Esophagus squamous epithelium (tissue), 5 donors: ENCODE measurements at places on chromosomes 2 and 18.

- no peak for DNase-seq
Measured at GRCh38 chr18:33821503-33821902, 243.5 kb downstream of the ASXL3 start.

DNA sequence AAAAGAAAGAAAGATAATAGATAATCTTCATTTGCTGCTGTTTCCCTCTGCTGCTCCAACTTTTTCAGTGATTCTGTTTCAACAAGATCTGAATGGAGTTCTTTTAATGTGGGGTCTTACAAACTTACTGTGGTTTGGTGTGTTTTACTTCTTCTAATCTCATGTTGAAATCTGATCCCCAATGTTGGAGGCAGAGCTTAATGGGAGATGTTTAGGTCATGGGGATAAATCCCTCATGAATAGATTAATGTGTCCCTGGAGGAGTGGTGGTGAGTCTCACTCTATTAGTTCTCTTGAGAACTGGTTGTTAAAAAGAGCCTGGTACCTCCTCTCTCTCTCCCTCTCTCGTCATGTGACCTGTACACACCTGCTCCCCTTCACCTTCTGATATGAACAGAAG lies 442.4 kb downstream of the EPHA4 start:
- no peak for DNase-seq

DNA sequence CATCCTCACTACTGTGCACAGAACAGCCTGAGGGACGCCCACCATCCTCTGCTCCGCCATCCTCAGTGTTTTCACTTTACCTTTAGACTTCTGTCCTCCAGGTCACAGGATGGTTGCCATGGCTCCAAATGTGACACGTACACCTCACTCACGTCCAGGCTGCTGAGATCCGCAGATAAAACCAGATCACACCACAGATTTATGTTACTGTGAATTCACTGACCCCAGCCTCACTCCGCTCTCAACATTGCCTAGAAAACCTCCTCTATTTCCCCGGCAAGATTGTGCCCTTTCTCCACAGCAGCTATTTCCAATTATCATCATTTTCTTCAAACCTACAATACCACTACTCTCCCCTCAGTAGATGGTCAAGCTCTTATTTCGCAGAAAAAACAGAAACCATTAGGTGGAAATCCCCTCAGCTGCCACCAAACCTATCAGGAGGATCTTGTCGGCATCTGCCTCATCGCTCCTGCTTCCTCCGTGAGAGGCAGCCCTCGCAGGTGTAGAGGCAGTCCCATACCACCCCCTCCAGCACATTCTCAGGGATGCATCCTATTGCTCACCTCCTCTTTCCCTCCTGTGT lies 49.8 kb upstream of the SLC1A4 start:
- DNase-seq = no peak

- no peak for DNase-seq
Measured at GRCh38 chr2:234772733-234773060, 179.1 kb upstream of the SH3BP4 start.

GRCh38 chr2:85457877-85458316 lies 39.4 kb downstream of the SH2D6 start:
- no peak for DNase-seq

GRCh38 chr2:61707984-61708852 lies 145.6 kb downstream of the FAM161A start:
- DNase-seq = no peak

GRCh38 chr2:37871456-37872191 lies 53.5 kb upstream of the RMDN2 start:
- no peak for DNase-seq

DNA sequence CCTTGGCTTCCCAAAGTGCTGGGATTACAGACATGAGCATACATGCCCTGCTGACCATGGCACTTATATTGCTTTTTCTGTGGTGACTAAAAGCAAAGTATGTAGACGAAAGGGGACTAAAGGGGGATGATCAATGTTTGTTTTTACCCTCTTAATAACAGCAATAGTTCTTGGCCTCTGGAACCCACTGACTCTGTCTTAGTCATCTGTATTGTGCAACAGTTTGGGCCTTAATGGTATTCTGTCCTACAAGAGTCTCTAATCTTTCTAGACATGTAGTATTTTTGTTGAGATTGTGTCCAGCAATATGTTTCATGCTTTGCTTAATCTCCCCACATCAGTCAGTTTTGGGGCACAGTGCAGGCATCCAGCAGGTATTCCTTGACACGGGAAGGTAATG lies 359.9 kb upstream of the FANCL start:
- DNase-seq = no peak

- no peak for DNase-seq
Measured at GRCh38 chr2:158810731-158811460, 15.8 kb downstream of the DAPL1 start.

DNA sequence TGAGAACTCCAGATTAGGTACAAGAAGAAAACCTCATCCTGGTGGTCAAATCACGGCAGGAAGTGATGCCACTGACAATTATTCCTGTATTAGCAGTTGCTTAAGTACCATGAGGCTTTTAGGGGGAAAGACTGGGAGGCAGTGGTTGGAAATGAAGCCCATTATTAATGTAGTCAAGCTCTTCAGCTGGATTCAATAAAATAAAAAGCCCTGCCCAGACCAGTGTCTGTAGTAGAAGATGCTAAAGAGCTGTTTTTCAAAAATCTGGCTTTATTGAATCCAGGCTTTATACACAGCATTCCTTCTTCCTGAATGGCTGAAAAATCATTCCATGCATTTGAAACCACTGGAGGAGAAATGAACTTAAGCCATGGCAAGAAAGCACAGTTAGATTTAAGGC lies 155.2 kb downstream of the BCL2 start:
- DNase-seq = no peak

DNA sequence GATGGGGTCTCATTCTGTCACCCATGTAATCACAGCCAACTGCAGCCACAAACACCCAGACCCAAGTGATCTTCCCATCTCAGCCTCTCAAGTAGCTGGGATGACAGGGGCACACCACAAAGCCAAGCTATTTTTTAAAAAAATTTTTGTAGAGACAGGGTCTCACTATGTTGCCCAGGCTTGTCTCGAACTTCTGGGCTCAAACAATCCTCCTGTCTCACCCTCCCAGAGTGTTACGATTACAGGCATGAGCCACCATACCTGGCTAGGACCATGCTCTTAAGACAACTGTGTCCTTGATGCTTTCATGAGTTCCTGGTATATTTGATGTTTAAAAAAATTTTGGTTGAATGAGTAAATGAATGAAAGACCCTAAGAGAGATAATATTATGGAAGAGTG lies 19.4 kb downstream of the ABCB11 start:
- no peak for DNase-seq

GRCh38 chr2:30708491-30709290 lies 98.6 kb downstream of the CAPN13 start:
- no peak for DNase-seq

DNA sequence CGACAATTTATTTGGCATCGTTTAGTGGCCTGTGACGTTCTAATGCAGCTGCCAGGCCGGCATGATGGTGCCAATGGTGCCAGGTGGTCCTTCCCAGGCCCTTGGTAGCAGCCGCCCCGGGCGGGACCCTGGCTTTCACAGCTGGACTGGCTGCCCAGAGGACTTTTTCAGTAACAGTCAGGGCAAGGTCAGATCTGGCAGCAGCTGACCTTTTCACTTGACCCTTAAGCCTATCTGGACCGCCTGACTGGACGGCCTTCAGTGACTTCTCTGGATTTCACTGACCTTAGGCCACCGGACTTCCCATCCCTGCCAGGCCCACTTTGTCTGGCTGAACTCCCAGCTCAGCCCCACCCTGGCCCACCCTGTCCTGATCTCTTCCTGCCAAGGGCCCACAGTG lies 15.9 kb downstream of the TRIB2 start:
- DNase-seq = no peak

GRCh38 chr18:63147973-63148372 lies 171.6 kb downstream of the BCL2 start:
- no peak for DNase-seq

GRCh38 chr2:7427293-7428060 lies 510.3 kb downstream of the RNF144A start:
- DNase-seq = no peak

DNA sequence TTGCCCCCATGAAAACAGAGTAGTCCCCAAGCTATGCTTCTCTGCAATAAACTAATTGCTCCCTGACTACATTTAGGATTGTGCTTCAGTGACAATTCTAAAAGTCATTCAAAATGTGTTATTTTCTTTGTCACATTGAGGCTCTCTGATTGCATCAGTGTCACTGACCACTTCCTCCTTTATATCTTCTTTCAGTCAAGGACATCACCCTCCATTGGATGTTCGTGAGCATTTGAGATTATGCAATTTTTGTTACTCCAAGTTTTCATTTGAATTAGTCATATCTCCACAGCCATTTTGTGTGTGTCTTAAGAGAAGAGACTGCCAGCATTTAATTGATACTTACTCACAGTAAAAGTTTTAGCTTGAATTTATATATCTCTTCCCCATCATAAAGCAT lies 780.8 kb upstream of the GCFC2 start:
- no peak for DNase-seq

- no peak for DNase-seq
Measured at GRCh38 chr18:49967636-49968313, 154.4 kb upstream of the ACAA2 start.

GRCh38 chr2:11187083-11187619 lies 31.9 kb downstream of the SLC66A3 start:
- no peak for DNase-seq

DNA sequence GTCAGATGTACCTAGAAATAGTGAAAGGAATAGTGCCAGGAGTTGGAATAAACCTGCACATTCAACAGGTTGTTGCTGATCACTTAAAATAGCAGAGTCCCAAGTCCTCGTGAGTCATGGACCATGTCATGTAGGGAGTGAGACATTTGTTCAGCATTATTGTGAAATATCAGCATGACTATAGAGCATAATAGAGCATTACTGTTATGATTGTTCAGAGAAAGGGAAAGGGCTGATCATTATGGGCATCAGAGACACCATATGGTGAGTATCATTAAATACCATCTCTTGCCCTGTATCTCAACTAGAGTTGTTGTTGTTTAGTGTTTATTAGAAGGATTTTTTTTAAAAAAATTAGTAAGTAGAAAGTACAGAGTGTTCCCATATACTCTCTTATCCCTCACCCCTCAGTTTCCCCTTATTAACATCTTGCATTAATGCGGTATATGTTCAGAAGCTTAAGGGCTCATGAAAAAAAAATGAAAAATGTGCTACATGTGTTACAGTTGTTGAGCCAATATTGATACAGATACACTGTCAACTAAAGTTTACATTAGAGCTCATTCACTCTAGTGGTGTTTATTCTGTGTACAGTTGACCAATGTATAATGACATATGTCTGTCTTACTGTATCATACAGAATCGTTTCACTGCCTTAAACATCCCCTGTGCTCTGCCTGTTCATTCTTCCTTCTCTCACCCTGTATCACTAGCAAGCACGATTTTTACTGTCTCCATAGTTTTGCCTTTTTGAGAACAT lies 5.7 kb downstream of the ELAC1 start:
- no peak for DNase-seq

DNA sequence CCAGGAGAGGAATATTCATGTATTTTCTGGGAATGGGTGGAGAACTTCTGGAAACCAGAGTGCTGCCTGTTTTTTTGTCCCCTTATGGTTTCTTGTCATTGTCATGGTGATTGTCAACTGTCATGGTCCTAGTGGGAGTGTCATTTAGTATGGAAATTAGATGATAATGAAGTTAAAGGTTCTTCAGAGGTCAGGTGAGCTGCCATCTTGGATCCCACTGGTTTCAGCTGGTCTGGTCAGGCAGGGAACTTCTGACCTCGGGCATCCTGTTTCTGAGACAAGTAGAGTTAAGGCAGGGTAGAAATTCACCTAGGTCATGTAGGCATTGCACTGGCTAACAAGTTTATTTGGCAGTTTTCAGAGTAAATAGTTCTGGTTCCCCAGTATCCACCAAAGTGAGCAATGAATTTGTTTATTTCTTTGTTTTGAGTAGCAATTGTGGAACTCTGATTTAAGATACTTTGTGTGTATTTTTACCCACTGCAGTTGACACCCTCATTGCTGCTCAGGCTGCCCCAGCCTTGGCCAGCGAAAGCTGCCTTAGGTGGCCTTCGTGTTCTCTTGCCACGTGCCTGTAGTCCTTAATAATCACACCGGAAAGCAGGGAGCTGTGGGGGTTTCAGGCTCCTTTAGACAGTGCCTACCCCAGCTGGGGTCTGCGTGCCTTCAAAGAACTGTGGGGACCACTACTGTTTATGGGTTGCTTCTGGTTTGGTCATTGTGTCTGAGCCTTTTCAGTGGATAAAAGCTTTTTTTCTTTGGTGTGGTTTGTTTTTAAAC lies 48.7 kb downstream of the NCK2 start:
- no peak for DNase-seq

DNA sequence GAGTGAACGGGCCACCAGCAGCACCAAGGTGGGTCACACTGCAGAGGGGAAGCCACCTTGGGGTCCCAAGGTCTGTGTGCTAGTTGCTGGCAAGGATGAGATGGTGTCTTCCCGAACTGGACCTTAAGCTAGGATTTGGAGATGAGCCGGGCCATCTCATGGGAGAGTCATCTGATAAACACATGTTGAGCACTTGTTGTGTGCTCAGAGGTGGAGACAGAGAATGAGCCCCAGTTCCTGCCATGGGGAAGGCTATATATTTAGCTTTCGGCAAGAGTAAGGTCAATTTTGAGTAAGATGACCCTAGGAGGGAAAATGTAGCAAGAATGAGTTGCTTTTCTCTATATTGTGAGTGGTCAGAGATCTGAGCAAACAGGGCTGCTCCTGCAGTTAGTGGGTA lies 41.4 kb upstream of the RPL31 start:
- DNase-seq = no peak

DNA sequence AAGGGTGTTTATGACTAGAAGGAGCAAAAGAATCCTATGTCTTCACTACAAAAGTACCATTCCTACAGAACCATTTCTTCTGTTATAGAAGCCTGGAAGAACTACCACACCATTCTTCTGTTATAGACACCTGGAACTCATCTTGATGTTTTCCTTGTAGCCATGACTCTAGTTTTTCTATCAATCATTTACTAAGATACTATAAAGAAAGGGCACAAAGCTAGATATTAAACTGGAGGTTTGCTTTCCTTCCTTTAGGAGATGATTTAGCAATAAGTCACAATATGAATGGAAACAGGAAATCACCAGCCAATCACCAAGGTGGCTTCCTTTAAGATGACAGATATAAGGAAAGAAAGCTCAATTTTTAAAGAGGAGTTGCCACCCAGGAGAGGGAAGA lies 100.3 kb upstream of the NEUROD1 start:
- no peak for DNase-seq
